ENCODE measurements at places on chromosomes 13 and 19. TPM values are rescaled to one million over a fixed set of nuclear protein-coding genes. Genes with fewer than 3 reads are reported as not detected.

POU4F1 gene
- total RNA-seq = not detected

KLK14 gene
- 0.33 TPM for total RNA-seq

FUT1 gene
- total RNA-seq = 2.4 TPM

DNA sequence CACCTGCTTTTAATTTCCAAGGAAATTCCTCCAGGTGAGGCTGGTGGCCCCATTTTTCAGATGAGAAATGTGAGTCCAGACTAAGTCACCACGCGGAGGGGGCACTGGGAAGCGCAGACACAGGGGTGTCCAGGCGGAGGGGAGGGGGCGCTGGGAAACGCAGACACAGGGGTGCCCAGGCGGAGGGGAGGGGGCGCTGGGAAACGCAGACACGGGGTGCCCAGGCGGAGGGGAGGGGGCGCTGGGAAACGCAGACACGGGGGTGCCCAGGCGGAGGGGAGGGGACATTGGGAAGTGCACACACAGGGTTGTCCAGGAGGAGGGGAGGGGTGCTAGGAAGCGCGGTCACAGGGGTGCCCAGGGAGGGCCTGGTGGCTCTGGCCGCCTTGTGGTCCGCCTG, 3.5 kb downstream of the GRK1 start:
- peak; percentile 3 for DNase-seq

DNA sequence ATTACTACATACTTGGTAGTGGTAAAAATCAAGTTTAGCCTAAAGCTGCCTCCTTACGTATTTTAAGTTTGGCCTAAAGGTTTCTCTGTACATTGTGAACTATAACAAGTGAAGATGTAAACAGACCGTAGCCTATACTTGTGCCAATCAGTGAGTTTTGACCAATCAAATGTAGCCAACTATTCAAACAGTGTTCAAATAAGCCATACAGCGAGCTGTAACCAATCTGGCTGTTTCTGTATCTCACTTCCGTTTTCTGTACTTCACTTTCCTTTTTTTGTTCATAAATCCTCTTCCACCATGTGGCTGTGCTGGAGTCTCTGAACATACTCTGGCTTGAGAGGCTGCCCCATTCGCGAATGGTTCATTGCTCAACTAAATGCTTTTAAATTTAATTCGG, 2504.6 kb downstream of the PCDH9 start:
- DNase-seq = no peak
